ENCODE measurements at places on chromosomes 6 and 20.
A peak's percentile ranks its signal among the peaks of the same experiment; 100 is the strongest.

- no peak for DNase-seq
Measured at GRCh38 chr6:144344646-144345045, 59.5 kb downstream of the UTRN start.

GRCh38 chr20:9087531-9088217, 18.8 kb downstream of the PLCB4 start:
- no peak for DNase-seq

- no peak for DNase-seq
Measured at GRCh38 chr6:110359556-110359955, 1.4 kb upstream of the METTL24 start.

GRCh38 chr6:158409451-158409850, 97.2 kb downstream of the TULP4 start:
- no peak for DNase-seq

DNA sequence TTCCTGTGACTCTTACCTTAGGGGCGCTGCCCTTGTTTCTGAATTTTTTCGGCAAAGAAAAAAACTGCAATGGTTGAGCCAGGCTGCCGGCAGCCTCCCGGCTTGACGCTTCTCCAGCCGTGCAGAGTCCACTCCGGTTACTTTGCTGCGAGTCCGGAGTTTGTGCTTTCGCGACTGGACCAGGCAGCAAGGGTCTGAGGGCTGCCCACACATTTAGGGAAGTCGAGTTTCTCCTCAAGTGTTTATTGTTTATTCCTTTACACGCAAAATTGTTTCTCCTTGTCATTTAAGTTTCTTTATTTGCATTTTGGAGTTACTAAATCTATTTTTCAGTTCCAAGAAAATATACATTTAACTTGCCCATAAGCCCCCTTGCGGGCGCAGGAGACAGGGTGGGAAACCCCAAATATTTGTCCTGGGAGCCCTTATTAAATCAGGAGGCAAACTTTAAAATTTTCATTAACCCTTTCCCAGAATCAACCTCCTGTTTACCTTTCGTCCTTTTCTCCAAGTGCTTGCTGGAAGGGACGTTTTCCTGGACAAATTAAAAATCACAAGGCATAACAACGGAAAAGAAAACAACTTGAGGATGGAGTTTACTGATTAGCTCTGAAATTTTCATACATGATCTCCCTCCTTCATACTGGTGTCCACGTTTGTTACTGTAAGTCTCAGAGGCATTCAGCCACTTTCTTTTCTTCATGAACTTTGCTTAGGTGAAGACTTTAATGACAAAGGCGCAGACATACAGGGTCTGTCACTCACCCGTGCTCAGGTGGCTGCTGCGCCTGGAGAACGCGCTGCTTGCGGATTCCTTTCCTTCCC, 1.7 kb upstream of the PDE10A start:
- no peak for DNase-seq

GRCh38 chr6:6734479-6735465, 146.3 kb downstream of the LY86 start:
- DNase-seq, result no peak

GRCh38 chr6:156474507-156475120, 302.6 kb upstream of the ARID1B start:
- DNase-seq, result no peak

- no peak for DNase-seq
Measured at GRCh38 chr6:154410619-154411072, 54.0 kb upstream of the IPCEF1 start.

DNA sequence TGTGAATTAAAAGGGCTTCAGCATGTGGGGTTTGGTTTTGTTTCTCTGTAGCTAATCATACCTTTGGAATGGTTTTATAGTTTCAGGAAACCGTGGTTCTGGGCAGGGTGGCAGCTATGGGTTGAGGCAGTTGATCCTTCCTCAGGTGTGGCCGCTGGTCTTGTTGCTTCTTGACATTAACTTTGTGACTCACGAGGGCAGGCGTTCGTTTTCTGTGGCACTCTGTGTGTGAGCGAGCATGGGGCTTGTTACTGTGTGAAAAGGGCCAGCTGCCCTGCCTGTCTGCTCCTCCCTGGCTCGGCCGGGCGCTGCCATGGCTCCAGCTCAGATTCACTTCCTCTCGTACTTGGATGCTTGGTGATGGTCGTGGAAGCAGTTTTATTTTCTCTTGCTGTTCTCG, 16.2 kb downstream of the DNAJC5 start:
- peak; percentile 20 for DNase-seq

- DNase-seq, result no peak
Measured at GRCh38 chr6:44489910-44490604, 102.6 kb downstream of the CDC5L start.

DNA sequence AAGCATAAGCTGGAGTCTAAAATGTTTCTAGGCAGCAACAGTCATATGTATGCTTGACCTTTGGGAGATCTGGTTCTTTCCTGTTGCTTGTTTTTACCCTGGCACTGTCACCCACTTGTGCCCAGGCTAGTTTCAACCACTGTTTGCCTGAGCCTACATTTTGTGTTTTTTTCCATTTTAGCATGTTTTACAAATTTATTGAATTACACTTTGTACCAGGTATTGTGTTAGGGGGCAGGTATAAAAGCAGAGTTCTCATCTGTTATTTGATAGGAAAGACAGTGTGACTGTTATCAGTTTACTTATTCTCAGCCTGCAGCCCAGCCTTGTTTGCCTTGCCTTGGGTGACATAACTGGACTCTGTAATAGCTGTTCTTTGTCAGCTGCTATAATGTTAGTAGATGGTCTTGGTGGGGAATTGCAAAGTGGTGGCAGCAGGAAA, 147.0 kb downstream of the CDKAL1 start:
- no peak for DNase-seq

Data from CD4-positive, alpha-beta T cell (primary cell).